ENCODE measurements at places on chromosomes 2 and 18.

DNA sequence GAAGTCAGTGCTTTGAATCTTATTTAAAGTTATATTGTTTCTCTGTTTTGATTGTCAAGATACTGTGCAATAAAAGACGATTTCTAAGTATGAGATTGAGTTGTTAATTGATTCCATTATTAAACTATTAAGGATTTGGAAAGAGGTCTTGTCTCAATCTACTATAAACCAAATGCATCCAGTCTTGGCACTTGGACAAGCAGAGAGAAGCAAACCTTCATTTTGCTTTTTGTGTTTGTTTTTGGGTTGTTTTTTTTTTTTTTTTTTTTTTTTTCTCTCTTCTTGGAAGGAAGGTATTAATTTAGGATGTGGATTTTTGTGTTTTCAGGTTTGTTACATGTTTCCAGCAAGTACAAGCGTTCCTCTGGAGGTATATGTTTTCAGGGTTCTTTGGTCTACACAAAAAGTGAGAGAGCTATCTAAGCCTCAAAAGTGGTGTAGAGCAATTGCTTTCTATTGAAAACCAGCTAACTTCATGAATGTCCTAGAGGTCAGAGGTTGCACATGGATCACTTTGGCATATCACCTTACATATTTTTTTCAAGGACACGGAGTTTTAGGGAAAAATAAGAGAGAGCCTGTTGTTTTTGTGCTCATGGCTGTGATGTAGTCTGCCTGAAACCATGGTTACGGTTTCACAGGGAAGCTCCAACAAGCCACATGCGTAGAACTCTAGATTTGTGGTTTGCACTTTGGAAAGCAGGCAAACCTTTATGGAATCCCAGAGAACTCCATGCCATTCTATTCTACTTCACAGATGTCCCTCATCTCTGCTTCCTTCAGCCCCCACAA lies 1.8 kb downstream of the PRKCE start:
- no peak for DNase-seq

- DNase-seq, result no peak
Measured at GRCh38 chr2:9382604-9383235, 40.6 kb downstream of the ITGB1BP1 start.

- no peak for DNase-seq
Measured at GRCh38 chr2:82650038-82650437, 1809.0 kb downstream of the SUCLG1 start.

GRCh38 chr2:5315041-5315440 lies 377.1 kb upstream of the SOX11 start:
- DNase-seq, result no peak
